ENCODE measurements at places on chromosomes 11 and 22. TPM values are rescaled to one million over a fixed set of nuclear protein-coding genes. Genes with fewer than 3 reads are reported as not detected.

FOLR2 gene
- total RNA-seq: 0.24 TPM

MFRP gene
- not detected for total RNA-seq

TRPM5 gene
- total RNA-seq: not detected

ART1 gene
- not detected for total RNA-seq

ALDH3B2 gene
- total RNA-seq: 206 TPM

TNNI2 gene
- total RNA-seq: 4.4 TPM

MUC15 gene
- 17.5 TPM for total RNA-seq

RTN4RL2 gene
- total RNA-seq: 0.56 TPM

SHANK3 gene
- total RNA-seq: 5.9 TPM

KRTAP5-2 gene
- total RNA-seq: not detected

CRYBB3 gene
- 0.64 TPM for total RNA-seq
